Activated CD4-positive, alpha-beta T cell treated with anti-CD3 and anti-CD28 coated beads, Interleukin-2, amount 10 ng/mL, durations not matched to agents 7 days and 5 days (primary cell): ENCODE measurements at places on chromosomes 1 and 21. TPM values are rescaled to one million over a fixed set of nuclear protein-coding genes. Genes with fewer than 3 reads are reported as not detected.

DNA sequence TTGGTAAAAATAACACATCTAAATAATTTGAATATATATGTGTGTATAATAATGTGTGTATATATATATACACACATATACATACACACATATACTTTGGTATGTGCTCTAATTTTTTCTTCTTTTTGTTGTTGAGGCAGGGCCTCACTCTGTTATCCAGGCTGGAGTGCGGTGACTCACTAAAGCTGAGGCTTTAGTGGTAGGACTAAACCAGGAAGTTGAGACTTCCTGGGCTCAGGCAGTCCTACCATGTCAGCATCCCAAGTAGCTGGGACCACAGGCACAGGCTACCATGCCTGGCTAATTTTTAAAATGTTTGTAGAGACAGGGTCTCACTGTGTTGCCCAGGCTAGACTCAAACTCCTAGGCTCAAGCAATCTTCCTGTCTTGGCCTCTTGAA, 46.7 kb upstream of the CXADR start:
- no peak for DNase-seq

DNA sequence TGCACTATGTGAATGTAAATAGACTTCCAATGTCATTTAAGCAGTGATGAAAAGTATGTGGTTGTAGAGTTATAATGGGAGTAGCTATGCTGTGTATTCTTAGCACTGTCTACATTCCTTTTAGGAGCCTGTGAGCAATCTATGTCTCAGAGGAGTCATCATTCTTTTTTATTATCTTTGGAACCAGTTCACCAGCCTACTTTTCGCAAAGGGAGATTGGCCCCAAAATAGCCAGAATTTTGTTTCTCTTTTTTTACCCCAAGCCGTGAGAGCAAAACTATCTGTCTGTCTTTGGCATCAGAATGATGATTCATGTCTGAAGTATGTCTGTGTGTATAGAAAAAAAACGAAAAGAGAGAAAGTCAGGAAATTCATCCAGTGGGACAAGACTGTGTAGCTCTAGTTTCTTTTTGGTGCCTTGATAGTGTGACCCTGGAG, 44.2 kb downstream of the OSBPL9 start:
- no peak for DNase-seq

- peak; percentile 81 for DNase-seq
Measured at GRCh38 chr1:18907021-18907916, 4.9 kb upstream of the ALDH4A1 start.

The LYPD8 gene
- total RNA-seq: not detected
